Activated CD4-positive, alpha-beta T cell treated with anti-CD3 and anti-CD28 coated beads, Interleukin-10, Interleukin-2, amounts not matched to agents 100 ng/mL and 50 ng/mL, durations not matched to agents 16 hours and 8 hours (primary cell): ENCODE measurements at places on chromosomes 16 and 17.

- no peak for DNase-seq
Measured at GRCh38 chr16:70686376-70687101, 686 bp upstream of the MTSS2 start.

DNA sequence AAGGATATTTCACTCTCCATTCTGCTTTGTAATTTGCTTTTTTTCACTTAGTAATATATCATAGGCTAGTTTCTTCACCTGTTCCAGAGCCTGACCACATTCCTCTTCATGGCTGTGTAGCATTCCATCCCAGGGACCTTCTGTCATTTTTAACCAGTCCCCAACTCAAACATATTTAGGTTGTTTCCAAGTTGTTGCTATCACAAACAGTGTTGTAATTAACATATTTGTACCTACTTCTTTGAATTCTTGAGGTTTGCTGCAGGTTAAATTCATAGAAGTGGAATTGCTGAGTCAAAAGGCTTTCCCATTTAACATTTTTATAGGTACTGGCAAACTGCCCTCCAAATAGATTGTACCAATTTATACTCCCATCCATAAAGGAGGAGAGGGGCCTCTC lies 65.1 kb upstream of the MED9 start:
- DNase-seq, result no peak

GRCh38 chr17:40556198-40556661 lies 9.0 kb downstream of the CCR7 start:
- no peak for DNase-seq

GRCh38 chr16:86072328-86073102 lies 173.6 kb downstream of the IRF8 start:
- peak; percentile 47 for DNase-seq

GRCh38 chr17:2400474-2400866 lies 390 bp downstream of the MNT start:
- DNase-seq, result peak; percentile 75

GRCh38 chr17:44557651-44558285 lies 484 bp downstream of the FZD2 start:
- DNase-seq, result peak; percentile 37

- DNase-seq, result no peak
Measured at GRCh38 chr17:31918701-31919128, 17.2 kb upstream of the UTP6 start.

DNA sequence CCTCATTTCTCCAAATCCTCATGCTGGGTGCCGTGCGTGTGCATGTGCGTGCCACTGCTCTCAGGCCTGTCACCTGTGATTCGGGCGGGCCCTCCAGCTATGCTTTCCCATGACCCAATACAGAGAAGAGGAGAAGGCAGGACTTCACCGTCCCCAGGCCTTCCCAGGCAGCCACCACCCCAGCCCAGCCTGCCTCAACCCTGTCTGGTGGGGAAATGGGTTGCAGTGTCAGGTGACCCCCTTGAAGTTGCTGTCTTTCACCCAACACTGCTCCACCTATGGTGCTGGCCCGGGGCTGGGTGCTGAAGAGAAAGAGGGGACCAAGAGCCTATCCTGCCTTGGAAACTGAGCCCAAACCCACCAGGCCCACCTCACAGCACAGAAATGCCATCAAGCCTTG lies 94.7 kb downstream of the GOSR1 start:
- DNase-seq, result no peak

DNA sequence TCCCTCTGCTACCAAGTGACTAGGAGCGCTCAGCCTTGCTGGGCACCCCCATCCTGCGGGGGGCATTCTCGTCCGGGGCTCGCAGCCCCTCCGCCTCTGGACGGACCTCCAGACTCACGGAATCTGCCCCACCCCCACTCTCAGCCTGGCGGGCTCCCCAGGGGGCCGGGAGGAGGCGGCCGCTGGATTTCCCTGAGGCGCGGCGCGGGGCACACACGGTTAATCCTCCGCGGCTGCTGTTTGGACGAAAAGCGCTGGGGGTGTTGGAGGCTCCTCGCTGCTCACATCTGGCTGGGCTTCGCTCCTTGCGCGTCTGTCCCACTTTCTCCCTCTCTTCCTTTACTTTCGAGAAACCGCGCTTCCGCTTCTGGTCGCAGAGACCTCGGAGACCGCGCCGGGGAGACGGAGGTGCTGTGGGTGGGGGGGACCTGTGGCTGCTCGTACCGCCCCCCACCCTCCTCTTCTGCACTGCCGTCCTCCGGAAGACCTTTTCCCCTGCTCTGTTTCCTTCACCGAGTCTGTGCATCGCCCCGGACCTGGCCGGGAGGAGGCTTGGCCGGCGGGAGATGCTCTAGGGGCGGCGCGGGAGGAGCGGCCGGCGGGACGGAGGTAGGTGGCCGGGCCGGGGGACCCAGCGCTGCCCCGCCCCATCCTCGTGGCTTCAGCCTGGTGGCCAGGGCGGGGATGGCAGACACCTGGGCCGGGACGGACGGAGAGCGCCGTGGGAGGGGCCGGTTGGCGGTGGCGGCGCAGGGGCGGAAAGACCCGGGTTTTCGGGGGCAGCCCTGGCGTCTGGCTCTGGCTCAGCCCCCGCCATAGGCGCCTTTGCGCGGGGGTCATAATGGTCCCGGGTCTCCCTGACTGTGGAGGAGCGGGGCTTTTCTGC lies at the start of gene C1QTNF1:
Gene C1QTNF1, plus strand, starts transcription at position 284 of the 886 bp plus-strand sequence. CDS start 19,800 bp downstream, outside the sequence.
- DNase-seq, result no peak

- no peak for DNase-seq
Measured at GRCh38 chr16:58236831-58237230, 38.9 kb upstream of the CSNK2A2 start.

DNA sequence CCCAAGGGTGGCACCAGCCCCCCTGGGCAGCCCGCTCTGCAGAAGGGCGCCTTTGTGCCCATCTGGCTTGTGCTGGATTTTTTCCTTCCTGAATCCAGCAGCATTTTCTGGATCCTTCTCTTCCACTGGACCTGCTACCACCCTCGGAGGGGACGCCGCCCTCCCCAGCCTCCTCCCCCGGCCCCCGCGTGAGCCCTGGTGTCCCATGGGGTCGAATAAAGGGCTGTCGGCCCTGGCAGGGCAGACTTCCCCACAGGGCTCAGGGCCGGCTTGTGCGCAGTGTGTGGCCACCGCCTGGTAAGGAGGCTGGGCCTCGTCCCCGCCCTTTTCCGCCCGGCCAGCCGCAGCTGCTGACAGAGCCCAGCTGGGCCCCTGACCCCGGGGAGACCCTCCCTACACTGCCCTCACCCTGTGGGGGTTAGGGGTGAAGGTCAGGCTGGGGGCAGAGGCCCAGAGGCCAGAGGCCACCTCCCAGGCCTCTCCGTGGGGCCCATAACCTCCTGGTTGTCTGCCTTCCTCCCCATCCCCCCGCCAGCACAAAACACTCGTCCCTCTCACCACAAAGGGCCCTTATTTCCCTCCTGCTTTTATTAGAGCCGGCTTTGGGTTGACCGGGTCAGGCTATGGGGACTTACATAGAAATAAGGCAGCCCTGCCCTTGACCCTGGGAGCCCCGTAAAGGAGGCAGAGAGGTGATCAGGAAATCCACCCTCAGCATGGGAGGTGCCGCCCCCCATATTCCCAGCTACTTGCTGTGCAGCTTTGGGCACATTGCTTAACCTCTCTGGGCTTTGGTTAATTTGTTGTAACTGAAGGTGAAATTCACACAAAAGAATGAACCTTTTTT lies 179.3 kb upstream of the CIBAR2 start:
- DNase-seq, result no peak

- no peak for DNase-seq
Measured at GRCh38 chr17:62009220-62009619, 55.9 kb downstream of the MED13 start.

GRCh38 chr17:17792551-17793377 lies 44.0 kb downstream of the SREBF1 start:
- peak; percentile 77 for DNase-seq

DNA sequence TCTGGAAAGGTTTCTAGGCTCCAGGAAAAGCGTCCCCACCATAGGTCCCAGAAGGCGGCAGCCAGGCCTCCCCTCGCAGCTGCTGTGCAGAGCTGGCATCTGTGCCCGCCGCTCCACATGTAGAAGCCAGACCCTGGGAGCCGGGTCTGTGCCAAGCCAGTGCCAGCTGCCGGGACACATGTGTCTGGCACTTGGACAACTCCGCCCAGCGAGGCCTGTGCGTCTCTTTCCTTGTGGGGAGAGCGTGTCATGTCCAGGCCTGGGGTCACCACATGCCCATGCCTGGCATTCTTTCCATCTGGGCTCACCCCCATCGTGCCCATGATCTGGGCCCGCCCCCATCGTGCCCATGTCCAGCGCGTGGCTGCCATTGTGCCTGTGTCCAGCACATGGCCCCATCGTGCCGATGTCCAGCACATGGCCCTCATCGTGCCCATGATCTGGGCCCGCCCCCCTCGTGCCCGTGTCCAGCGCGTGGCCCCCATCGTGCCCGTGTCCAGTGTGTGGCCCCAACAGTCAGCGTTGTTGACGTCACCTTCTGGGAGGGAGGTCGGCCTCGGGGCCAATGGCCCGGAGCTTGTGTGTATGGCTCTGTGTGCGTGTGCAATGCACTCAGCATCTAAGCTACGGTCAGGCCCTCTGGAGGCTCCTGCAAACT lies 13.3 kb upstream of the ACSF3 start:
- DNase-seq, result no peak

DNA sequence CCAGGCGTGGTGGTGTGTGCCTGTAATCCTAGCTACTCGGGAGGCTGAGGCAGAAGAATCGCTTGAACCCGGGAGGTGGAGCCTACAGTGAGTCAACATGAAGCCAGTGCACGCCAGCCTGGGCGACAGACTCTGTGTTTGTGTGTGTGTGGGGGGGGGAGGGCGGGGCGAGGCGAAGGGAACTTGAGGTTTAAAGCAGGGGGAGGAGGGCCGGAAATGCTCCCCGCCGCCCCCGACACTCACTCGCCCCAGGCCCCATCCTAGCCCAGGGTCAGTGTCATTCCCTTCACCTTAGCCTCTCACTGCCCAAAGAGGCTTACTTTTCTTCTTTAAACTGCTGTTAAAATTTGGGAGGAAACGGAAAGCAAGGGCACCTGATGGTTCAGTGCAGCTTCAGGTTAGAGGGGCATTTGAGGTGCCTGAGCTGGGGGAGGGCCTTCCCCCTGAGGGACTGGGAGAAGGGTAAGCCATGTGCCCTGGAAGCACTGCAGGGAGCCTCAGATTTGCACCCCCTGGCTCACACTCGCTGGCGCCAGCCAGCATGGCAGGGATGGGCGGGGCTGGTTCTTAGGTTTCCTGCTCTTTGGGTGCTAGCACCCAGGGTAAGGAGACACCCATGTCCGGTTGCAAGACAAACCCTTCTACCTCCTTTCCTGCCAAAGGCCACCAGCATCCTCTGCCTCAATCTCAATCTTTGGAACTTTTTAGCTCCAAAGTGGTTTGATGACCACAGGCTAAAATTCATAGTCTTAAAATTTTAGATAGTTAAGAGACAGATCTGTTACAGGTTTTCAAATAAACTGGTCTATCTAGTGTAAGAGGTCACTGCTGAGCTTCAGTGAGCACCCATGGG lies 2.2 kb upstream of the LIMD2 start:
- peak; percentile 89 for DNase-seq

GRCh38 chr17:55702150-55702549 lies 20.5 kb downstream of the TMEM100 start:
- DNase-seq, result no peak

- DNase-seq, result no peak
Measured at GRCh38 chr17:82127704-82128103, 29.7 kb upstream of the FASN start.

DNA sequence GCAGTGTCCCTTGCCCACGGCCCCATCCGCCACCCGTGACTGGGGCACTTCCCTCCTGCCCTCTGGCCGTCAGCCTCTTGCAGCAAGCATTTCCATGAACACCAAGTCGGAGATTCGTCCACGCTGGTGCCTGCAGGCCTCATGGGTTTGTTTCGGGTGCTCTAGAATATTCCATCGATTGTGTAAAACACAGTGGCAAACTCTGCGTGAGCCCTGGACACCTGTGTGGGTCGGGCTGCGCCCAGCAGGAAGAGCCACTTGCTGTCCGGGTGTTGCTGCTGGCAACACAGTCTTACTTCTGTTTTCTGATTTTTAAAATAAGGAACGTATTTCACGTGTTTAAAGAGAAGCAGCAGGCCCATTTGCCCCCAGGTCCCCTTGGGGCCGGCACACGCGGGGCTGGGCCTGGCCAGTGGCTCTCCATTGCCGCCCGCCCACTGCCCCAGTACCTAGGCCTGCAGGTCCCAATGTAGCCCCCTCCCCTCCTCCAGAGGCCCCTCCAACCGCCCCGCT lies 10.0 kb downstream of the CYBC1 start:
- no peak for DNase-seq

DNA sequence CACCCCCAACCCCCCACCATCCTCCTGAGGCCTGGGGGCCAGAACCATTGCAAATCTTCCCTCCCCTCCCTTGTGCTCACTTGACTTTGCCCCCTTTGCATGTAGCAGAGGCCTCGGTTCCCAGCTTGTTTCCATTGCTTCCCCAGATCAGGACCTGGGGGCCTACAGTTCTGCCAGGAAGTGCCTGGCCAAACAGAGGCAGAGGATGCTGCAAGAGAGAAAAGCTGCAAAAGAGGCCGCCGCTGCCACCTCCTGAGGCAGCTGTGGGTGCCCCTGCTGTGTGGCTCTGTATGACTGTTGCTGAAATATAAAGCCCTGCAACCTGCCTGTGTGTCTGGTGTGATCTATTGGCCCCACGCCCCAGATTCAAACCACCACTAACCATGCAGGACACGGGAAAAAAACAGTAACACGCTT lies 2.3 kb downstream of the NDUFB10 start:
- DNase-seq, result peak; percentile 69

- no peak for DNase-seq
Measured at GRCh38 chr16:22684574-22685458, 129.1 kb upstream of the HS3ST2 start.

GRCh38 chr16:53100889-53101288 lies 46.1 kb downstream of the CHD9 start:
- no peak for DNase-seq

DNA sequence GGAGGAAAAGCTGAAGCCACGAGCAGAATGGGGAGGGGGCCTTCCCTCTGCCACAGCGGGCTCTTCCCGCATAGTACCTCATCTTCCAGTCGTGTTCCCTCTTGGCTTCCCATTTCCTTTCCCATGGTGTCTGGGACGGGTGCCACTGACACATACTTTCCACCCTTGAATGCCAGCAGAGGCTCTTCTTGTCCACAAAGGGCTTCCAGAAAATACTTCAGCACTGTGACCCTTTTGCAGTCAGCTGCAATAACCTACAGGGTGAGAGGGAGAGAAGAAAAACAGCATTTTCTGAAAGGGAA lies 30.7 kb downstream of the HIC1 start:
- DNase-seq, result no peak

DNA sequence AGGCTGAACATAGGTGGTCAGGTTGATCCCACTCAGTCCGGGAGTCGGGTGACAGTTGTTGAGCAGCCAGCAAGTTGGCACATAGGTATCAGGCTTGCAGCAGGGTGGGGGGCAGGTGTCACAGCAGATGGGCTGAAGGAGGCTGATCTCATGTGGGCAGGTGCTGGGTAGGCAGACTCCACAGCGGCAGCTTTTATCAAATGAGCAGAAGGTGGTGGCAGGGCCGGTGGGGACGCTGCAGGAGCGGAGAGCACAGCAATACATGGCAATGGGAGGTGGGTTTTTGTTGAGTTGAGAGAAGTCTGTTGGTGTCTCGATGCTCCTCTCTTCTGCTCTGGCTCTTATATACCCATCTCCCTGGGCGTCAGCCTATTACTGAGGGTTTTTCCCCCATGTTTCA lies at the start of gene KRTAP3-1:
Gene KRTAP3-1, minus strand, starts transcription at position 318 of the 400 bp plus-strand sequence. Its CDS starts 54 bp downstream, at position 264.
- DNase-seq, result no peak

GRCh38 chr17:15249487-15249886 lies 15.6 kb downstream of the PMP22 start:
- no peak for DNase-seq
